ENCODE measurements at places on chromosomes 6 and 20.

DNA sequence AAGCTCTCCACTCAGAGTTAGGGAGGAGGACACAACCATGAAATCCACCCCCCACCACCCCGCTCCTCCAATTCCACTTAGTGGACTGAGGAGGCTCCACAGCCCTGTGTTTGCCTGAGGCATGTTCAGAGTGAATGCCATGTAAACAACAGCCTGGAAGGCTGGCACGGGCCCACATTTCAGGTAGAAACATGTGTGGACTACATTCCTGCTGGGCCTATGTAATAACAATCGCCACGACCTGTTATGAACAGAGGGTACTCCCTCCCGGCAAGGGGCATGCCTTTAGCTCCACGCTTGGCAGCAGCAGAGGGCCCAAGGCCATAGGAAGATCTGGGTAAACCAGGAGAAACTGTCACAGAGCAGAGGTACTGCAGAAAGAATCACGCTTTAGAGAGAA, 65.5 kb downstream of the ISM1 start:
- DNase-seq: no peak

DNA sequence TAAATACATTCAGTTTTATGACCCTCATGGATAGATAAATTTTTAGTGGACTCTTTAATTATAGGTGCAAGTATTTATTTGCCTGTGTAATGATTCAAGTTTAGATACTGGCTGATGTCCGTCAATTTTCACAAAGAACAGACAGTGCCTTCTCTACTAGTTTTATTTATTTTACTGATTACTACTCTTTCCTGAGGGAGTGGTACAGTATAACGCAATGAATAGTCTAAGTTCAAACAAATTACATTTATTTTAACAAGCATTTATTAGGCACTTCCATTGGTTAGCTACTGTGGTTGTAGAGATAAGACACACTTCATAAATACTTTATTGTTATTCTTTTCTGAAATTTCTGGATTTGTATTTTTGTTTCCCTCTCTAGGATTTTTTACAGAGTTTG, 74.3 kb downstream of the ADGRG6 start:
- no peak for DNase-seq

DNA sequence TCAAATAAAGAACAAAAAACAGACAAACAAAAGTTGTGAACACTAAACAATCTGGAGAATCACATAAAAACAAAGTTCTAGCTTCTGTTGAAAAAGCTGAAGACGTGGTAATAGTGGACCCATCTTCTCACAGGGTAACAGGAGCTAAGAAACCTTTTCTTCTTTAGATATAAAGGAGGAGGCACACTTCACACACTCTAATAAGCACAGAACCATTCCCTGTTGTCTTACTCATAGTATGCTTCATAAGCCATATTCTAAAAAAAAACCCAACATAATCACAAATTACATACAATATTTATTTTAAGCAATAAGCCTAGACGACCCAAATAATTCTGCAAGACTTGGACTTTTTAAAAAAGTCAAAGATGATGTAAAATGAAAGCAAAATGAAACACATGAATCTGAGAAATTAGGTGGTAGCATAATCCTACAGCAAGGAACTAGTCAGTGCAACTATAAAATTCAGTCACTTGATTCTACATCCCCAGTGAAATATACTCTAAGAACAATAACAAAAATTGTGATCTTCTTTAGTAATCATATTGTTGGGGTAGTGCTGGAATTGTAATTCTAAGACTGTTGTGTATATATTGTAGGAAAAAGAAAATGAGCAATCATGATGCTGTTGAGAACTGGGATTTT, 15.6 kb downstream of the SRPK1 start:
- DNase-seq: no peak

DNA sequence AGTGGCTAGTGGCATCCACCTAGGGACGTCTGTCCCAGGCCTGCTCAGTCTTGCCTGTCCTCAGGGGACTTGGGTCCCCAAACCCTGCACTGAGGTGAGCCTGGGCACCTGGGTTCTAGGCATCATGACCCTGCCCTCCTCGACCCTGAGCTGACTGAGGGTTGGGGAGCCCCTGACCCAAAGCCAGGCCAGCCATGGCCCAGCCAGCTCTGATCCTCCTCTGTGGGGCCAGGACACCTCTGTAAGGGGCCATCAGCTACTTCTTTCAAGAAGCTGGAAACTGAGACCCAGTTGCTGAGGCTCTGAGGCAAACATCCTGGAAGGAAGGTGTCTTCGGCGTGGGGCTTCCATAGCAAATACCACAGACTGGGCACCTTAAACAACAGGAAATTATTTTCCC, 329.3 kb downstream of the QKI start:
- no peak for DNase-seq

- no peak for DNase-seq
Measured at GRCh38 chr20:57259121-57259937, 7.1 kb downstream of the BMP7 start.

DNA sequence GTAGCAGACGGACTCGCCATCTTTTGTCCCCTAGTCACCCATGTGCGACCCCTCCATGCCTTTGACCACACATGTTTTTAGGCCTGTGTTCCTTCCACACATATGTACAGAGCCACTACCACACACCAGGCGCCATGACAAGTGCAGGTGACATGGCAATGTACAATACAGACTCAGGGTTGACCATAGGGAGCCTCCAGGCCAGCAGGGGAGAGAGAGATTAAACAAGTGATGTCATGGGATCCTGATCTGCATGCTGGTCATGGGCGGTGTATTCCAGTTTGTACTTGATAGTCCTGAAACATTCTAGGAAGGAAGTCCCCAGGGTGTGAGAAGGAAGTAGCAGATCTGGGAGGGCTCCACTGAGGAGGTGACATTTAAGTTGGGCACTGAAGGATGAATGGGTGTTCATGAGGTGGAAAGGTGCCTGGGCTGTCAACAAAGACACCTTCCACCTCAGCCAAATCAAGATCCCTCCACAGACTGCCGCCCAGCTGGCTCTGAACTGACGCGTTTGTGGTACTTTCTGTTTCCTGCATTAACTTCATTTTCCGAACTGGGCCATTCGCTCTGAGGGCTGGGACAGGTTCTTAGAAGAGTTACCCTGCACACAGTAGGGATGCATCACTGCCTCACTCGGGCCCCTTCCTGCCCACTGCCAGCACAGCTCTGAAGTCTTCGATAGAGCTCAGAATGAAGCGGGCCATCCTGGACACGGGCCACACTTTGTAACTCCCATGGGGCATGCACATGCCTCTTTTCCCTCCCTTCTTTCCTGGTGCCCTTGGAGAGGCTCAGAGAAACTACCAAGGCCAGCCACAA, 94.0 kb downstream of the NOL4L start:
- DNase-seq: no peak

- DNase-seq: no peak
Measured at GRCh38 chr6:119273272-119274196, 76.0 kb downstream of the MAN1A1 start.

GRCh38 chr6:117205876-117206275, 59.5 kb upstream of the VGLL2 start:
- DNase-seq: no peak

DNA sequence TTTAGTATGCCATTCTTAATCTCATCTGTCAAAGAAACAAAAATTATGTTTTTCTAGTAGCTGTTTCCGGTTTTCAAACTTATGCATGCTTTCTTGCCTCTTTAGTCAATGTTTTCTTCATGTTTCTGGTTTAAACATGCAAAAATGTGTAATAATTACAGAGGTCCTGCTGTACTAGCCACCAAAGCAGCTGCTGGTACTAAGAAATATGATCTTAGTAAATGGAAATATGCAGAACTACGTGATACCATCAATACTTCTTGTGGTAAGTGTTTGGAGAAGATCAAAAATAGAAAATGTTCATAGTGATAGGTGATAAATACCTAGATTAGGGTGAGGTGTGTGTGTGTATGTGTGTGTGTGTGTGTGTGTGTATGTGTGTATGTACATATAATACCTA, 158.4 kb downstream of the MYO6 start:
- no peak for DNase-seq

DNA sequence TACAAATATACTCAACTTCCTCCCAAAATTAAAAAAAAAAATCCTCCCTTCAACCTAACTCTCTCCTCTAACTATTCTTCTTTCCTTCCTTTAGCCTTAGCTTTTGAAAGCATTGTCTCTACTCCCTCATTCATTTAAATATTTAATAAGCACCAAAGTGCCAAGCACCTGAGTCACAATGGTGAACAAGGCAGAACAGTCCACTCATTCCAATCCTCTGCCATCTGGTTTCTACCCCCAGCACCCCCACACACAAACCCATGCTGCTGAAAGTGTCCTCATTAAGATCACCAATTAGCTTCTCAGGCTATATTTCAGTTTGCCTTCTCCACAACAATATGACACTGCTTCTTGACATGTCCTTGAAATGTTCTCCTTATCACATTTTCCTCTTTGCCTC, 76.3 kb downstream of the DTNBP1 start:
- no peak for DNase-seq

DNA sequence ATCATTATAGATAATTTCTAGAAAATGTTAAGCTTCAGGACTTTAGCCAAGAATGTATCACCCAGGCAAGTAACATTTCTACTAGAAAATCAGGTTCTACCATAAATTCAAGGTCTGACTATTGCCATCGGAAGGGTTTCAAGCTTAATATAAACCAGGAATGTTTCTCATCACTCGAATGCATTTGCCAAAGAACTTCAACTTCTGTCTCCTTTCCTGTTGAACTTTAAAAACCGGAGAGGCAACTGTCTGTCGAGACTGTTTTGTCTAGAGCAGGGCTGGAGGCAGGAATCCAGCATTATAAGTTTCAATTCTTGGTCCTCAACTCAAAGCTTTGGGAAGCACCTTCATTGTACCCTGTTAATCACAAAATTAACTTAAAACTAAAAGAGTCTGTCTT, 264.7 kb downstream of the ZNF217 start:
- DNase-seq: no peak

DNA sequence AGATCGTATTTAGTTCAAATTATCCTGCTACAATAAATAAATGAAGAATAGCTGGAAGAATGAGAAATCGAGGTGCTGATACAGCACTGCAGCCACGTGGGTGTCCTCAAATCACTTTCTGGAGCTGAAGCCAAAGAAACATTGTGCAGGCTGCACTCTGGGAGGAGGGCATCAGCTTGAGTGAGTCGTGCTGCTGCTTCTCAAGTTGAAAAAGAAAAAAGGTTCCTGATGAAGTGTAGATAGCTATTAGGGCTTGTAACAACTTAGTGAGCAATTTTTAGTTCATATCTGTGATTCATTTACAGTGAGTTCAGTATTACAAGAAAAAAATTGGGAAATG, 40.5 kb downstream of the DSE start:
- DNase-seq: no peak

DNA sequence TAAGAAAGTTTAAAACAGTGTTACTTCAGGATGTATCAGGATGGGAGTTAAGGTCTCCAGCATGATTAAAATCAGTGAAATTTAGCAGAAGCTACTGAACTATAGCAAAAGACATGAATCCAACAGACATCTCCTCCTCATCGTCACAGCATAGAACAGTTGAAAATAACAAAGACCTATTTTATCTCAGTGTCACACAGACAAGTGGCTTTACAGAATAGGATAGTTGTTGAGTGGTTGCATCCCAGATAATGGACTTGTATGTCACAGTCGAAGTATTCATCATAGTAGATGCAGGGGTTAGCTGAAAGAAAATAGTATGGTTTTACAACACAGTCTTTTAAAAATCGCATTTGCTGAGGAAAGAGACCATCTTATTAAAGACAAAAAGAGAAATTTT, 31.2 kb downstream of the CRISP1 start:
- DNase-seq: no peak

DNA sequence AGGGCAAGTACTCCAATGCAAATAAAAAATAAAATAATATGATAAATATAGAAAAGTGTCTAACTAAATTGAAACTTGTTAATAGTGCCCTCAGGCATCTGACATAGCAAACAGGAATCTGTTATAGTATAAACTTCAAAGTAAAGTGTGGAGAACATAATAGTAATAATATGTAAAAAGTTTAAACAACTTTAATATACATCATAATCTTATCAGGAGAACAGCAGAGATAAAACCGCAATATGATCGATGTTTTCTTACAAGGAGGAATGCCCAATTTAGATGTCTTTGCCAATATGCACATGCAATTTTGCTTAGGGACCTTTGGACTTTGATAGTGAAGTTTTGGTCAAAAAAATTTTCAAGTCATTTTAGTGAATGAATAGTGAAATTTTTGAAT, 514.8 kb upstream of the IMPG1 start:
- DNase-seq: no peak

GRCh38 chr6:92779746-92780145, 639.6 kb downstream of the EPHA7 start:
- no peak for DNase-seq

GRCh38 chr6:11595903-11596302, 58.4 kb downstream of the TMEM170B start:
- no peak for DNase-seq

DNA sequence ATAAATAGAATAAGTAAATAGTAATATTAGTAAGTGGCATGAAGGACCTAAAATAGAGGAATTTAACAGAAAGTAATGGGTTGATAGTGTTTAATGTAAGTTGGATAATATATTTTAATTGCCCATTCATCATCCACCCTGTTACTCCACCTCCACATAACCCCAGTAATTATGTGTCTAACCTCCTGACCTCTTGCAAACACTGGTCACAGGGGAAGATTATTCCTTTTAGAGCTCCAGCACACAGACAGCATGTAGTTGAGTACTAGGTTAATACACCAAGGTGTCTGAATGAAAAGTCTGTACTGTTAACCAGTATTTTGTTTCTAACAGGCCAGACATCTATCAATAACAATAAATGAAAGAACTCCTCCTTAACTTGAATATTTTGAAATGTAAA, 92.4 kb upstream of the EYS start:
- no peak for DNase-seq

DNA sequence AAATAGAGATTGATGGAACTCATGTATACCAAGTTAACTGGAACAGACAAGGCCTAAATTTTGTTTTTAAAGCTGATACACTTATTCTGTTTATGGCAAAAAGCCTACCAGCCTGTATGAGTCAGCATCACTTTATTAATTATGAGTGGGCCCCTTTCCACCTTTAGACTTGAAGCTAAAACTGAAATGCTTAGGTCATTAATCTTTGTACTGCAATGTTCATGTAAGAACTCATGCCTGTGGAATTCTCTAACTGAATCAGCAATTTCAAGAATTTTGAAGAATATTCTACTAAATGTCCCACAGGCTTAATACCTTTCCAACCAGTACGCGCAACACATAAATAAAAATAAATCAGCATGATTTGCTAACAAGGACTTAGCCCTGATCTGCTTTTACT, 140.2 kb upstream of the PHACTR1 start:
- no peak for DNase-seq

- no peak for DNase-seq
Measured at GRCh38 chr6:67210450-67210849, 1424.6 kb upstream of the ADGRB3 start.

GRCh38 chr20:38833154-38833856, 27.8 kb downstream of the PPP1R16B start:
- DNase-seq: no peak

GRCh38 chr20:59063358-59064213, 21.0 kb upstream of the PRELID3B start:
- DNase-seq: no peak

- DNase-seq: no peak
Measured at GRCh38 chr6:29676981-29677601, 3.9 kb downstream of the ZFP57 start.

GRCh38 chr20:24964506-24964840, 15.4 kb downstream of the CST7 start:
- DNase-seq: no peak

Data from NCI-H1048 (cell line).